Islet precursor cell (in vitro differentiated cells): ENCODE measurements at places on chromosomes 16 and 17.

GRCh38 chr17:6075050-6075449 lies 4.9 kb downstream of the WSCD1 start:
- DNase-seq: no peak

GRCh38 chr16:67419931-67420330 lies 3.7 kb upstream of the ZDHHC1 start:
- DNase-seq: no peak

- DNase-seq: no peak
Observed at GRCh38 chr16:55913716-55914115, 38.5 kb upstream of the CES5A start.

- no peak for DNase-seq
Observed at GRCh38 chr16:75238132-75238852, 13.1 kb downstream of the BCAR1 start.

- DNase-seq: no peak
Observed at GRCh38 chr17:73379826-73380225, 68.0 kb upstream of the CDC42EP4 start.

GRCh38 chr16:35447010-35447558 lies 1987.7 kb downstream of the TP53TG3F start:
- no peak for DNase-seq

- DNase-seq: no peak
Observed at GRCh38 chr17:42112552-42113176, at the start of gene DHX58. Gene DHX58, minus strand, starts transcription at chr17:42112714. Its CDS starts 822 bp downstream, at chr17:42111892.

- DNase-seq: no peak
Observed at GRCh38 chr16:84298376-84298899, 3.8 kb downstream of the WFDC1 start.

DNA sequence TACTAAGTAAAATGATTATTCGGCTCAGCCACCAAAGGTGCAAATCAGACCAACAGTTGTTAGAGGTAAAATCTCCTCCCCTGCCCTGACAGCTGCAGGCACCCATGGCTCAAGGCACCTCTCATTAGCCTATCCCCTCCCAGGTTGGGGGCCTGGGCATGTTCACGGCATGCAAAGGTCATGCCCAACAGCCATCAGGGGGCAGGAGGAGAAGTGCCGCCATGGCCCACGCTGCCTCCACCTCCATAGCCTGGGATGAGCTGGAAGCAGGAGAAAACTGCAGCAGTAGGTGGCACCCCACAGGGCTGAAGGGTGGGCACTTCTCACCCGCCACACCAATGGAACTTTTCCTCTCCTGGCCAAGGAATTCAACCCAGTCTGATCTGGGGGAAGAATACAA lies 146.4 kb upstream of the COX10 start:
- DNase-seq: no peak

DNA sequence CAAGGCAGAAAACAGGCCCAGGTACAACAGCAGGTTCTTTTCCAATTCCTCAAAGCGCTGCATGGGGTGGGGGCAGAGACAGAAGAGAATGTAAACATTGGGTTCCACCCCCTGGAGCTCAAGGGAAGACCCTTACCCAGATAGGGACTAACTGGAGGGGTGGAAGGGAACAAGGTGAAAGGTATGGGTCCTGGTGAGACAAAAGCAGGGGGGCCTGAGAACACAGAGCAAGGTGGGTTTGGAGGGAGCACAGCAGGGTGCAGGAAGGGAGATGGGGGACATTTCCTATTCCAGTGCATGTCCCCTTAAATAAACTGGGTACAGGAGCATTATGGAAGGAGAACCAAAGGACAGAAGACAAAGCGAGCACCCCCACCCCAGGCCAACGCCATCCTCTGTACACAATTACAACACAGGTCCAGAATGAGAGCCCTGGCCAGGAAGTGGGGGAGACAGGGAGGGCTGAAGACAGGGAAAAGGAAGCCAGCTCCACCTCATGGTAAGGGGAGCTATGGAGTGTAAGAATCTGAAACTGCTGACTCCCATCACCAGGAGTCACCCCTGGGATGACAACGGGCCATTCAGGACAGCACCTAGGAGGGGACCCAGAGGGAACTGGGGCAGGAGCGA lies 2.1 kb upstream of the CD2BP2 start:
- peak; percentile 41 for DNase-seq

DNA sequence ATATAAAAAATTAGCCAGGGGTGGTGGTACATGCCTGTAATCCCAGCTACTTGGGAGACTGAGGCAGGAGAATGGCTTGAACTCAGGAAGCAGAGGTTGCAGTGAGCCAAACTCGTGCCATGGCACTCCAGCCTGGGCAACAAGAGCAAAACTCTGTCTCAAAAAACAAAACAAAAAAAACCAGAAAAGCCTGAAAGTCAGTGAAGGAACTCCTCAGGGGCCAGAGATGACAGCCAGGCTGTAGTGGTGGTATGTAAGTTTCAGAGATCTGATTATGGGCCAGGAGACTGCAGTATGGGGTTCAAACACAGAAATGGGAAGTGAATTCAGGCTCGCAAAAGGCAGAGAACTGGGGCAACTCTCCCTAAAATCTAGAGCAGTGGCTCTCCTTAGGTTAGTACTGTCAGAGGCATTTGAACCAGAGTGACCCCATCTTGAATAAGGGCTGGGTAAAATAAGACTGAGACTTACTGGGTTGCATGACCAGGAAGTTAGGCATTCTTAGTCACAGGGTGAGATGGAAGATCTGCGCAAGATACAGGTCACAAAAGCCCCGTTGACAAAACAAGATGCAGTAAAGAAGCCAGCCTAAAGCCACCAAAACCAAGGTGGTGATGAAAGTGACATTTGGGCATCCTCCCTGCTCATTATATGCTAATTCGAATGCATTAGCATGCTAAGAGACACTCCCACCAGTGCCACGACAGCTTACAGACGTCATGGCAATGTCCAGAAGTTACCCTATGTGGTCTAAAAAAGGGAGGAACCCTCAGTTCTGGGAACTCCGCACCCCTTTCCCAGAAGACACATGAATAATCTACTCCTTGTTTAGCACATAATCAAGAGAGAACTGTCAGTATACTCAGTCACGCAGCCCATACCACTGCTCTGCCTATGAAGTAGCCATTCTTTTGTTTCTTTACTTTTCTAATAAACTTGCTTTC lies 120.2 kb upstream of the XYLT1 start:
- DNase-seq: no peak

DNA sequence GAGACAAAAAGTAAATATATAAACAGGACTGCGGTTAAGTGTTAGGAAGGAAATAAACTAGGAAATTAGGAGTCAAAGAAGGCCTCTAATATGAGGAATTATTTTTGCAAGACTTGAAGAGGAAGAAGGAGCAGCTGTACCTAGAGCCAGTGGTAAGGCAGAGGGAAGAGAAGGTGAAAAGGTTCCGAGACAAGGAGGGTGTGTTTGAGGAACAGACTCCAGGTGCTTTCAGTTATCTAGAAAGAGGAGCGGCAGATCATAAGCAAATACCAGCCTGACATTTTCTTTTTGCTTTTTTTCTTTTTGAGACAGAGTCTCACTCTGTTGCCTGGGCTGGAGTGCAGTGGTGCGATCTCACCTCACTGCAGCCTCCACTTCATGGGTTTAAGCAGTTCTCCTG lies 61.0 kb downstream of the CHD9 start:
- DNase-seq: no peak

- no peak for DNase-seq
Observed at GRCh38 chr16:62870554-62870953, 834.3 kb upstream of the CDH8 start.

DNA sequence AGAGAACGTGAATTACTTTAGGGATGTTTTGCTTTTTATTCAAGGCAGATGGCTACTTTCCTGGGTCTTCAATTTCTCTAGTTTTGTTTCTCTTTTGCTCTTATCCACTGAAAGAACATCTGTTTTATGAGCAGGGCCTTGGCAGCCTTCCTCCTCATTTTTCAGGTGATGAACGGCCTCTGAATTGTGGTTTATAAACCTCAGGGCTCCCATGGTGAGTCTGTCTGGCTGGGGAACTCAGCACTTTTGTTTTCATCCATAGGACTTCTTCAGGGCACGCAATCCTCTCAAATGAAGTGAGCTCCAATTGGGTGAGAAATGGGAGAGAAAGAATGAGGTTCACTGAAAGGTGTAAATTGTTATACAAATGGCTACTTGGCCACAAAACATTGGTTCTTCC lies 186.4 kb upstream of the ERCC4 start:
- DNase-seq: no peak

- DNase-seq: no peak
Observed at GRCh38 chr16:89584768-89585549, 9.4 kb downstream of the CPNE7 start.

- no peak for DNase-seq
Observed at GRCh38 chr16:50099957-50100648, 34.3 kb downstream of the HEATR3 start.

- peak; percentile 97 for DNase-seq
Observed at GRCh38 chr17:38508954-38509771, 80.9 kb downstream of the ARHGAP23 start.

DNA sequence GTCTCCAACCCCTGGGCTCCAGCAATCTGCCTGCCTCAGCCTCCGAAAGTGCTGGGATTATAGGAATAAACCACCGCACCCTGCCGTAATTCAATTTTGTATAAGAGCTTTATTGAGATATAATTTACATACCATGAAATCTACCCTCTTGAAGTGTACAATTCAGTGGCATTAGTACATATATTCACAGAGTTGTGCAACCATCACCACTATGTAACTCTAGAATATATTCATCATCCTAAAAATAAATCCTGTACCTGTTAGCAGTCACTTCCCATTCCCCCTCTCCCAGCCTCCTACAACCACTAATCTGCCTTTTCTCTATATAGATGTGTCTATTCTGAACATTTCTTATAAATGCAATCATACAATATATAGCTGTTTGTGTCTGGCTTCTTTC lies 26.1 kb downstream of the TOM1L2 start:
- no peak for DNase-seq

- DNase-seq: no peak
Observed at GRCh38 chr16:73086108-73086507, 38.2 kb upstream of the ZFHX3 start.

DNA sequence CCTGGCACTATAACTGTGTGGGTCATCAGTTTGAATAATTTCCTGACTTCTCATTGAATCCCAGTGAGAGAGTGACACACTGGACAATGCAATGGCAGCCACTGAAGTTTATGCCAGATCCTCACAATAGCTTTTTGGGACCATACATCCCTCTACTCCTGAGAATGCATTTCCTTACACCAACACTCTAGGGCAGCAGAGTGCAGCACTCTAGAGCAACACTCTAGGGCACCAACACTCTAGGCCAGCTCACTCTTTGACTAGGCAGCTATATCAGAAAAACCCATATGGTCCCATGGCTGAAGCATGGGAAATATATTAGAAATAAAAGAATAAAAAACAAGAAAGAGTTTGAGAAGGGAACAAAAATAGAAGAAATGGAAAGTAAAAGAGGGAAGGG lies 309.2 kb downstream of the MAP2K6 start:
- DNase-seq: no peak

DNA sequence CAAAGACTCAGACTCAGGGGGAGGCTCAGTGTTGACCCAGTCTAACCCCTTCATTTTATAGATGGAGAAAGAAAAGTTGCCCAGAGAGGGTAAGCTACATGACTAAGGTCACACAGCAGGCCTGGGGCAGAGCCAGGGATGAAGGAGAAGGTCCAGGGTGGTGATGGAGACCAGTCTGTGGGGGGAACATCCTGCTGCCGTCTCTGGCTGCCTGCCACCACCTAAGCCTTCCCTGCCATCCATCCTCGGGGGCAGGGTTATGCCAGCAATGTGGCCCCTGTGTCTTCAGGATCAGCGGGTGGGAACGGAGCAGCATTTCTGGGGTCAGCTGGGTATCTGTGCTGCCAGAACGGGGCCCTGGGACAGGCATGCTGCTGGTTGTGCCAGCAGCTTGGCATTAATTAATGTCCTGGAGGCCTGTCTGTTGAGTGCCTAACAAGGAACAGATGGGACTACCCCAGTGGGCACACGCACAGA lies 5.5 kb downstream of the DOK4 start:
- no peak for DNase-seq
